ENCODE measurements at places on chromosomes 5 and 9.

DNA sequence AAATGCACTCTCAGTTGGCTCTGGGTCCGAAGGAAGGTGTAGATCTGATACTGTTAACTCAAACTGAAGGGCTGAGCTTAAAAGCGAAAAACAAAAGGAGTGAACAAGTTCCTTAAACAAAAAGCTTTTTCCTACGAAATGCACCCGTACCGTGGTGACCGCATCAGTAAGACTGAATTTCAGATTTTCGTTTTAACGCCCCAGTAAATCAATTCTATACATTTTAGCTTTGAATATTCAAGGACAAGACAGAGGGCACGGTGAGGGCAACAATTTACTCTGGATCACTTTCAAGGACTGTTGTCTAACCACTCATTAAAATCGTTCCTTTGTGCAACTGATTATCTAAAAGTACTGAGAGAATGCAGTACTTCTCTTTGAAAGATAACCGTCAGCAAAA is 1.9 kb downstream of the HOMER1 start:
- peak; percentile 70 for DNase-seq

DNA sequence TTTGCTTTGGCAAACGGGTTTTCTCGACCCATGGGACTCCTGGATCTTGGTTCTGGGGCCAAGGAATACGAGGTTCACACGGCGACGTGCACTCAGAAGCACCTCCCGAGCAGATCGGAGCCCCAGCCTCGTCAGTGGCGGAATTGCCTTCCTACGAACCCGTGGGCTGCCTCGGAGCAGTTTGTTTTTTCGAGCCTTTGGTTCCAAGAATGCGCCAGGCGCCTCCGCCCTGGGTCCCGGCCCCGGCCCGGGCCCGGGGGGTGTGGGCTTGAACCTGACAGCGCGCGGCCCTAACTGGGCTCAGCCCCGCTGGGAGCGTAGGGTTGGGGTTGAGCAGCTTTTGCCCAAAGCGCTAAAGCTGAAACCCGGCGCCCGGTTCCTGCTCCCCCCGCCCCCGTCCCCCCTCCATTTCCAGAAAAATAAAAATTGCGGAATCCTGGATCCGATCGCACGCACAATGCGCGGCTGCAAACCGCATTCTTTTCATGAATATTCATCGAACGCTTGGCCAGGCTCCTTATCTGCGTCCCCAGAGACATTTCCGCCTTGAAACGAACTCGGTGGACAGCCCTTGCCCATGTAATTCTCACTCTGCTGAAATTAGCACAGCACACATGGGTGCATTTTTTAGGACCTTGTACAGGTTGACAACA is 1.0 kb downstream of the BASP1 start:
- peak; percentile 63 for DNase-seq

DNA sequence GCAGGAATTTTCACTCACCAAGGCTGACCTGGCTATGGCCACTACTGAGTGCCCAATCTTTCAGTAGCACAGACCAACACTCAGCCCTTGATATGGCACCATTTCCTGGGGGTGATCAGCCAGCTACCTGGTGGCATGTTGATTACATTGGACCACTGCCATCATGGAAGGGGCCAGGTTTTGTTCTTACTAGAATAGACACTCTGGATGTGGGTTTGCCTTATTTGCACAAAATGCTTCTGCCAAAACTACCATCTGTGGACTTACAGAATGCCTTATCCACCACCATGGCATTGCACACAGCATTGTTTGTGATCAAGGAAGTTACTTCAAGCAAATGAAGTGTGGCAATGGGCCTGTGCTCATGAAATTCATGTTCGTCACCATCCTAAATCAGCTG is 69.7 kb upstream of the SH3GL2 start:
- DNase-seq = no peak

DNA sequence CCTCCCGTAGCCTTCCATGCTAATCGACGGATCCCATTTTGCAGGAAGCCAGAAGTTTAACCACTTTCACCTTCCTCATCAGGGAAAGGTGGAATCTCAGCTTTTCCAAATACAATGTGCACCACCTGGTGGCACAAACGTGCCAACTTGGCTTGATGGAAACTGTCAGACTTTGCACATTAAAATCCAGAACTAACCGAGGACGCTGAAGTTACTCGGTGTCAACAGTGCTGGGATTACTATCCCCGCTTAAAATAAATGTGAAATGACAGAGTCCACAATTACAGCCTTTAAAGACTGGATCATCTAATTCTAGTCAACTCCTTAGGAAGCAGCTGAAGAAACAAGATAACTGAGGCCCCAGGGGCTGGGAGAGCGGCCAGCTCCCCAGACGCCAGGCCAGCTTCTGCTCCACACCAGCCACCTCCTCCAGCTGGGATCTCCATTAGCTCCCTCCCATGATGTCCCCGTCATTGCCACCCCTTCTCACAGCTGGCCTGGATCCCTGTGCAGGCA is 50.1 kb upstream of the RETREG1 start:
- DNase-seq = peak; percentile 97

GRCh38 chr5:179314606-179315355 is 30.5 kb downstream of the ADAMTS2 start:
- no peak for DNase-seq

DNA sequence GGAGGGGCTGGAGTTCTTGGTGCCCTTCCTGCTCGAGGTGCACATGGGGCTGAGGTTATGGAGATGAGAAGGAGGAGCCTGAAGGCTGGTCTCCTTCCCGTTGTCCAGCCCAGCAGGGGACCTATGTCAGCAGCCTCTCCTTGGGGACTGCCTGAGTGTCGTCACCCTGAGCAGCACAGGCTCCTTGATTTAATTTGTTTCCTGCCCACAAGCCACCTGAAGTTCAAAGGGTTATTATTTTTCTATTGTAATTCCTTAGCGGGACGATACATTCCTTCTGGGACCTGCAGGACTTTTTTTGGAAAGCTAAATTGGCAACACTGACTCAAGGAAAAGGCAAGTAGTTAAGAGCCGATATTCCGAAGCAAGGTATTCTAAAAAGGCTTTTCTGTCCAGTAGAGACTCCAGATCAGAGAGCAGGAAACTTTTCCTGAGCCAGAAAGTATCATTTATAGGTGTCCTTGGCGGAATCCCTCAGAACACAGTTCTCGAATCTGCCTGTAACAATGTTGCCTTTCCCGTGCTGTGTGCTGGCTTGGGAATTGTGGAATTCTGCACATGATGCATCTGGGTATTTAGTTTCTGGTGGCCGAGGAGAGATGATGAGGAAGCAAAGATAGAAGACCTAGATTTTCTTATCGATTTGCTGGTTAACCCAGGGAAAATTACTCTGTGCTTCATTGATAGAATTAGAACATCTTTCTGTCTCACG is 55.4 kb downstream of the ARHGAP26 start:
- DNase-seq = no peak

- no peak for DNase-seq
Measured at GRCh38 chr5:55343107-55343506, 35.3 kb downstream of the MTREX start.

- peak; percentile 42 for DNase-seq
Measured at GRCh38 chr9:136903041-136903554, 16.8 kb downstream of the TRAF2 start.

- DNase-seq = peak; percentile 60
Measured at GRCh38 chr9:15295761-15296405, 11.1 kb downstream of the TTC39B start.

DNA sequence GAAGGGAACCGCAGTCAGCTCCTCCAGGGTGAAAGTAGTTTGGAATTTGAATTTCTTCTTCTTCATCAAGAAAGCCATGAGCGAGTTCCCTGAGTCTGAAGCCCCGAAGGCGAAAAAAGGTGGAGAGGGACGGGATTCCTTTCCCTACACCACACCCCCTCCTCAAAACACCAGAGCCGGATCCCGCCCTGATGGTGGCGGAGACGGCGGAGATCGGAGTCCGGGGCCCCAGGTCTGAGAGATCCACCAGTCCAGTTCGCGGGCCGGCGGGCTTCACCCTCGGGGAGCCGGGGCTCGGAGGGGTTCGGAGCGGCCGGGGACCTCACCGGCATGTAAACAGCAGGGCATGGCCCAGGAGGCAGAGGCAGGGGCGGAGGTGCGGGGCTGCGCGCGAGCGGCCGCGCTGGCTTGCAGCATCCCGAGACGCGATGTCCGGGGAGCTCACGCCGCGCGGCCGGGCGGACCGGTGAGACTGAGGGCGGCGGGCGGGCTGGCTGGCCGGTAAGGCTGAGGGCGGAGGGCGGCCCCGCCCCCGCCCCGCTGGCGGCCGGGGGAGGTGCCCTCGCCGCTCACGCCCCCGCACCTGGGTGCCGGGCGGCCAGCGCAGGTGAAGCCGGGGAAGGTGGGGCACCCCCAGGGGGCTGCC is 606 bp downstream of the EEIG1 start:
- peak; percentile 50 for DNase-seq

- no peak for DNase-seq
Measured at GRCh38 chr9:130173666-130173983, 1.4 kb downstream of the NCS1 start.

DNA sequence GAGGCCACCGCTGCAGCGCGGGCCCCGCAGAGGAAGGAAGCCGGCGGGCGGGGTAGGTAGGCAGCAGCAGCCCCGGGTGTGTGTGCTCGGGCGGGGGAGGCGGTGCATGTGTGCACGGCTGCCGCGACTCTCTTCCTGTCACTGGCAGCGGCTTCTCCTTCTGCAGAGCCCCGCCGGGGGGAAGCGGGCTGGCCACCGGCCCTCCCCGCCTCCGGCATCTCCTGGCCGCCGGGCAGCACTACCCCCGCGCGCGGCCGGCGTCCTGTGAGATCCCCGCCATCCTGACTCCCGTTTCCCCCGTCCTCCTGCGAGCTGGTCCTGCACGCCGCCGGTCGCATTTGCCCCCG is 315 bp downstream of the PIK3R1 start:
- no peak for DNase-seq

DNA sequence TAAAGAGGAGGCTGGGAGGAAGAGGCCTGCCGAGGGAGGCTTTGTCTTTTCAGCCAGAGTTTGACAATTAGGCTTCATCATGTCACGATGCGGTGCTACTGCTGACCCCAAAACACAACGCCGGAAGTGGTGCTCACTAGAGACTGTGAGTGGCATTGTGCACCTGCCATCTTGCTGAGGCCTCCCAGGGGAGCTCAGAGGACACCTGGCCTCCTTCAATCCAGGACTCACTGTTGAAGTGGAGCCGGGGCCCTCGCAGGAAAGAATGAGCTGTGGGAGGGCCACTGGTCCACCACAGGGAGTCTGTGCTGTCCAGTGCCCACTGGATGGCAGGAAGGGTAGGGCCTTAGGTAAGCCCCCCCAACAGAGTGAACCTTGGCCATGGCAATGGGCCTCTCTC is 12.7 kb upstream of the SLC25A48 start:
- no peak for DNase-seq

DNA sequence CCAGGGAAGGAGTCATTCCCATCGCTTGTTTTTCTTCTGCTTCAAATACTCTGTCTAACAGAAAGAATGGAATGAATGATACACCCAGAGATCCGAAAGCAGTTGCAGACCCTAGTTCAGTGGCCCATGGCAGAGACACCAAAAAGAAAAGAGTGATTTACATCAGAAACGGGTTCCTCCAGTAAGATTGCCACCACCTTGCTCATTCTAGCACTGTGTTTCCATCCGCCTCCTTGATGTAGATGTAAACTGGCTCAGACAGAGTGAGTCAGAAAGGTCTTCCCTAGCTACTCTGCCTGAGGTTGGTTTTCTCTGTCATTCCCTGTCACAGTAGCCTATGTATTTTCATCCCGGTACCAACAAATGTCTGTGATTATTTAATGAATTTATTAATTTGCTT is 15.9 kb upstream of the CLINT1 start:
- DNase-seq = no peak

- no peak for DNase-seq
Measured at GRCh38 chr5:74578356-74579044, 62.0 kb downstream of the ENC1 start.

- peak; percentile 84 for DNase-seq
Measured at GRCh38 chr5:100900796-100901781, 2.0 kb downstream of the ST8SIA4 start.

- DNase-seq = no peak
Measured at GRCh38 chr5:126938466-126938865, 91.9 kb downstream of the MARCHF3 start.

DNA sequence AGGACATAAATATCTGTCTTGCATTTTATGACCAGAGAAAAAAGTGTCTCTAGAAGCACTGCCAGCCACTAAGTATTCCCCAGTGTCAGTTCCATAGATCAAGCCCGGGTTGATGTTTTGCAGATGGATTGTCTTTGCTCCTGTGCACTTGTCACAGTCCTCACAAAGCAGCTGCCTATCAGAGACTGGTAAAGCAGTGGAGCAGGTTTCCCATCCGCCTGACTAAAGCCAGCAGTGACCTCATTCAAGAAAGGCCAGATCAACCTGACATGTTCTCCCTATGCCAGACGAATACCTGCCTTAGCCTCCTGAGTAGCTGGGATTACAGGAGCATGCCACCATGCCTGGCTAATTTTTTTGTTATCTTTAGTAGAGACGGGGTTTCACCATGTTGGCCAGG is 26.8 kb upstream of the GARNL3 start:
- DNase-seq = no peak

DNA sequence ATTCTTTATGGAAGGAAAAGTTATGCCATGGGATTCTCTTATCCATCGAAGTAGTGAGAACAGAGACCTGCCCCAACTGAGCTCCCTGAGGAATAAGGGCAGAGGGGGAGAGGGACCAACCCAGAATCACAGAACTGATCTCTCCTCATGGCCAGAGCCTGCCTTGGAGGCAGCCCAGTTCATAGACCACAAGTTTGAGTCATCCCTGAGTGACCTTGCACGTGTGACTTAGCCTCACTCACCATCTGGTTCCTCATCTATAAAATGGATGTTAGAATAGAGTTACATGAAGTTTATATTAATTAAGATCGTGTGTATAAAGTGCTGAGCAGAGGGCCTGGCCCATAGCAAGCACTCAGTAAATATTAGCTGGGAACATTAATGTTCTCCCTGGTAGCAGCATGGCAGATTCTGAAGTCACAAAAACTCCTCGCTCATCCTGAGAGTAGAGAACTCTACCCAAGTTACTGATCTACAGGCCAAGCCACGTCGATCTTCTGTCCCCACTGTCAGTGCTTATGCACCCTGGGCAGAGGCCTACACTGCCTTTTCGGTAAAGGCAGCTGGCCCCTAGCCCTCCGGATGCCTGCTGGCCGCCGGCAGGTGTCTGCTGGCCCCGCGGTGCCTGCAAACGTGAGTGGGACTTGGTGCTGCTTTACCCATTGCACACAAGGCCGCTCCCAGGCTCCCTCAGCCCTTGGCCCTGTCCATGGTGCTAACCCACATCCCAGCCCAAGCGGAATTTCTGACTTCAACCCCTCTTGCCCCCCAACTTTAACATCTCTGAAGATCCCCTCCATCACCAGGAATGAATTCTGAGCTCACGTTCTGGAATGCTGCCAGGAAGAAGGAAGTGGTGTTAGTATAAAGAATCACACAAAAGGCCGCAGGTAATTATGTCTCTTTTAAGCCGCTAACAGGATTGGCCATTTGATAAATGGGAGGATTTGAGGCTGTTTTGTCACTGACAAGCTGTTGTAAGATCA is 61.1 kb upstream of the ARAP3 start:
- peak; percentile 33 for DNase-seq

DNA sequence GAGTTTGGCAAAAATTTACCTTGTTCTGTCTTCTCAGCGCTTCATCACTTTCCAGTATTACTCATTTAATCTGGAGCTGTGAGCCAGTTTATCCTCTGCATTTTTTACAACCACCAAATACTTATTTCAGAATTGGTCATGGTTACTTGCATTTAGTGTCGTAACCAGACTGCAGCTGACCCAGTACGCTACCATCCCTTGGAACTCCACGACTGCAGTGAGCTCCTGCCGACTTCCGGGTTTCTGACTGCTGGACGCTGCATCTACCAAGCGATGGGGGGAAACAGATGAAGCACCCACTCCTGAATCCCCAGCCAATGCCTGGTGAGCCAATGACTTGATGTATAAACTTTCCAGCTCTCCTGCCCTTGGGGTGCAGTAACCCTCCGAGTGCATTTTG is 174.4 kb upstream of the PRLR start:
- DNase-seq = no peak
